Natural killer cell treated with Interleukin-12 subunit alpha and Interleukin-12 subunit beta and Interleukin-15 and Interleukin-18, amount 100 ng/mL, for 72 hours (primary cell): ENCODE measurements at places on chromosomes 2 and 18. TPM values are rescaled to one million over a fixed set of nuclear protein-coding genes. Genes with fewer than 3 reads are reported as not detected.

The GPR75 gene
- 3.9 TPM for total RNA-seq

The EVA1A gene
- total RNA-seq = not detected

The LMAN1 gene
- total RNA-seq = 124 TPM

The RAB27B gene
- 1.6 TPM for total RNA-seq

The CFLAR gene
- 438 TPM for total RNA-seq

The CTAGE1 gene
- total RNA-seq = not detected

The ELOA2 gene
- not detected for total RNA-seq

The CREG2 gene
- not detected for total RNA-seq

The SERPINB11 gene
- total RNA-seq = not detected

The PLGLB2 gene
- 2.5 TPM for total RNA-seq

The TP53I3 gene
- total RNA-seq = 4.1 TPM

The SCG2 gene
- not detected for total RNA-seq

The PROKR1 gene
- total RNA-seq = not detected

The PDE1A gene
- total RNA-seq = not detected

The GCKR gene
- not detected for total RNA-seq

The SP3 gene
- 99.5 TPM for total RNA-seq

The CHST10 gene
- total RNA-seq = 9.9 TPM

The KCNG3 gene
- total RNA-seq = not detected

The CCDC68 gene
- not detected for total RNA-seq

The ALKAL2 gene
- 1.1 TPM for total RNA-seq

The KIAA2012 gene
- total RNA-seq = not detected

The SLC4A1AP gene
- 33.3 TPM for total RNA-seq

The CIB4 gene
- not detected for total RNA-seq
